Stimulated activated CD8-positive, alpha-beta memory T cell treated with anti-CD3 and anti-CD28 coated beads, Interleukin-7, amount 100 ng/mL, for 48 hours (primary cell): ENCODE measurements at places on chromosomes 16 and 17.

DNA sequence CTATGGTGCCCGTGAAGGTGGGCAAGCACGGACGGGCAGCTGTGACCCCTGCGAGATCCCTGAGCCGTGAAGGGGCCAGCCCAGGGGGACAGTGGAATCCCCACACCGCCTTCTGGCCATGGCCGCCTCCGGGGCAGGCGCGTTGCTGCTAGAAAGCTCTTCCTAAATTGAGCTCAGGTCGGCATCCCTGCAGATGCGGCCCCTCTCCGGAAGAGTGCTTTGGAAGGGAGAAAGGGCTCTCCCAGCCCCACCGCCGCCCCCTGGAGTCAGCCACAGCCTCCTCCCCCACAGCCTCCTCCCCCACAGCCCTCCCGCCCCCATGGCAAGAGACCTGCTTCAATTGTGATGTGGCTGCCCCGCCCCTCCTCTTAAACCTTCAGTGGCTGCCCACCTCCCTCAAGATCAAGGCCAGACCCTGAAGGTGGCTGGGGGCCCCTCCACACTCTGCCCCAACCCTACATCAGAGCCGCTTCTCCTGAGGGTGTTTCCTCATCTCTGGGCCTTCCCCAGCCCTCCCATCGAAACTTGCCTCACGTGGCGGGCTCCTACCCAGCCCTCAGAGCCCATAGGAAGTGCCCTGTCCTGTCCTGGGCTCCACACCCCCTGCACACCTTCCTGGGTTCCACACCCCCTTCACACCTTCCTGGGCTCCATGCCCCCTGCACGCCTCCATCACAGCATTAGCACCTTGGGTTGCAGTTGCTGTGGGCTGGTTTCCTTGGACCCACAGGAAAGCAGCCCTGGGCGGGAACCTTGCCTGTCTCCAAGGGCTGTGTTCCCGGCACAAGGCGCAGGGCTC, 5.5 kb upstream of the CBFA2T3 start:
- no peak for DNase-seq

- DNase-seq = no peak
Observed at GRCh38 chr17:61409301-61410112, 9.9 kb downstream of the TBX2 start.

DNA sequence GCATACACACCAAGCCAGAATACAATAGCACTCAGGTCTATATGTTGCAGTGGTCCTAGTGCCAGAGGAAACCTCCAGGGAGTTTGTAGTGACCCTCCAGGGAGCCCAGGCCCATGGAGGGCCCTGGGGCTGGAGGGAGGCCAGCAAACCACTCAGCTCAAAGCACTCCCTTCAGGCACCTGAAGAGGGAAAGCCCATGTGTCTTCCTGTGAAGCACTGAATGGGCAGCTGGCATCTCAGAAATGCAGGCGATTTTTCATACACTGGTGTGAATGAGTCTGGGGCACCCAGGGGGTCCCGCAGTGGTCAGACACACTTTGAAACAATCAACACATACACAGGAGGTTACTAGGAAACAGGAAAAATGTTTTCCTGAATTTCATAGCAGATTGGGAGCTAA, 12.8 kb downstream of the TBC1D26 start:
- DNase-seq = no peak

GRCh38 chr16:79623062-79623461, 22.5 kb upstream of the MAF start:
- no peak for DNase-seq

DNA sequence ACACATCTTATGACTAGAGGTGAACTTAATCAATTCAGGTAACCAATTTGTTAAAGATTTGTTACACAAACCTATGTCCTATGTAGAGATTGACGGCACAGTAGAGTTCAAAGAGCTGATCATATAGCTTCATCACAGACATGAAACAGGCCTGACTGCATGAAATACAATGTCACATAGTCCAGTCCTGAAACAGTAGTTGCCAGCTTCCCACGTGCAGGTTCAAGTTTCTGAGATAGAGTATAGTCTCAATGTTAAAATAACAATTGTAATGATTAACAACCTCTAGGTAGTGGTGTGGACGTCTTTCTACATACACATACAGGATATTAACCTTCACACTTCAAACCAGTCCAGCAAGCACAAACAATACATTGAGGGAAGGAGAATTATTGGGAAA, 640.7 kb upstream of the SOX9 start:
- no peak for DNase-seq

DNA sequence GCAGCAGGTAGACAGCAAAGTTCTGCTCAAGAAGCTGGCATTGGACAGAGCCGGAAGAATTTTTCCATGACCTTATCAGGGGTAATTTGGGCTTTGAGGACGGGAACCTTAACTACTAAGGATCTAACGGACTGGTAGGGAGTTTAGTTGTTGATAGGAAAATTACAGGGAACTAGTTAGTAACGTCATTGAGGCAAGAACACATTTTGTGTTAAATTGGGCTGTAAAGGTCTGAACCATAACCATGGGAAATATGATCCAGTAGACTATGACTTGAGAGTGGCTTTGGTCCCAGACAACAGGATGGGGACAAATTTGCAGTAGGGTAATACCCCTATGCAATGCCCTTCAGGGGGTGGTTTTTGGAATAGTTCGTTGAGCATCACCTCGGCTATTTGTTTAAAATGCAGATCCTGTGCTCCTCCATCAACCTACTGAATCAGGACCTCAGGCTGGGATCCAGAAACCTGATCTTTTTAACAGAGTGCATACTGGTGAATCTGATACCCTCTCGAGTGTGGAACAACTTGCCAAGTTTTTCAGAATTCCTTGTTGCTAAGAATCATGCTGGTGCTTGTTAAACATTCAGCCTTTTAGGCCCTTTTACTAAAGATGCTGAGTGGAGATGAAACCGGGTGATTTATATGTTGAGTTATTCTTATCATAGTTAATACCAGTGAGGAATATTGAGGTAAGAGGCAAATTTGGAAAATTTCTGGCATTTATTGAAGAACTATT, 255.1 kb downstream of the MAP2K6 start:
- DNase-seq = no peak

DNA sequence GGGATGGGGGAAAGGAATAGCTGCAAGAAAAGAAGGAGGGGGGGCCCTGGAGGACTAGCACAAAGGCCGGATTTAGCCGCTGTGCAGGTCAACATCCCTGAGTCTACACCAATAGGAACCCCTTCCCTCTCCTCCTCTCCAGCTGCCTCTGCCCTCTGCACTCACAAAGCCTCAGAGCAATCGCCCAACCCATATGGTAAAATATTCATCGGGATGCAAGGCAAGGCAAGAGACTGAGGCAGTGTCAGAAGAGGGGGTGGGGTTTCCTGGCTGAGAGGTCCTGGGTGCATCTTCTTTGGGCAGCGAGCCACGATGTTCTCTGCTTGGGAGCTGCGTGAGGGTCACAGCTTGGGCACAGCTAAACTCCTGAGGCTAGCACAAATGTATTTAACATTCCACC, 115.5 kb upstream of the NLRP1 start:
- DNase-seq = no peak

DNA sequence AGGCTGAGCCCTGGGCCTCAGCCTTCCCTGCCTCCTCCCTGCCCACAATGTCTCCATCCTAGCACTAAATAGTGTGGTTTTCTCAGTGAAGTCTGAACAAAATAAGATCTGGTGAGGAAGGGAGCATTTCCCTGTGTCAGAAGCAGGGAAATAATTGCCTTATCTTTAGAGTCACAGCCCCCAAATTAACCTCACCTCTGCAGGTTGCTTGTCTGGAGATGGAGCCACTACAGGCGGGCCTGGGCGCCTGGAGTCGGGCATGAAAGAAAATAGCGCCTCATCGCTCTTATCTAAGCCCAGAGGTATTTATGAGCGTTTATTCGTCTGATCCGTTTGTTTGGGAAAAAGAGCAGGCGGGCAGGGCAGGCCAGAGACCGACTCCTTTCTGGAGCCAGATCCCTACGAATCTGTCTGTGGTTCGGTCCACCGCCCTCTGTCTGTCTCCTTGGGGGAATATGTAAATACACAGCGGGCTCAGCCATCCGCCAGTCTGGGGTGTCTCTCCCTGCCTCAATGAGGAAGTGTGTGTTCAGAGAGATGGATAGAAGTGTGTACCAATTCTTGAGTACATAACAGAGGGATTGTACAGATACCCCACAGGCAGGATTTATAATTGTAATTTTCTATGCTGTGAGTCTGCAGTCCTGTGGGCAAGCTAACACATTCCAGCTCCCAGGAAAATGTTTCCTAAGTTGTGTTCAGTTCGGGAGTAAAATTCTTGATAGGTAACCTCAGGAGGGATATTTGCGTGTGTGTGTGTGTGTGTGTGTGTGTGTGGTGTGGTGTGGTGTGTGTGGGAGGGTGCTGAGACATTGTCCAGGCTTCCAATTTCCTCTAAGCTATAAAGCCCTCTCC, 4.3 kb downstream of the HOXB6 start:
- DNase-seq = no peak

DNA sequence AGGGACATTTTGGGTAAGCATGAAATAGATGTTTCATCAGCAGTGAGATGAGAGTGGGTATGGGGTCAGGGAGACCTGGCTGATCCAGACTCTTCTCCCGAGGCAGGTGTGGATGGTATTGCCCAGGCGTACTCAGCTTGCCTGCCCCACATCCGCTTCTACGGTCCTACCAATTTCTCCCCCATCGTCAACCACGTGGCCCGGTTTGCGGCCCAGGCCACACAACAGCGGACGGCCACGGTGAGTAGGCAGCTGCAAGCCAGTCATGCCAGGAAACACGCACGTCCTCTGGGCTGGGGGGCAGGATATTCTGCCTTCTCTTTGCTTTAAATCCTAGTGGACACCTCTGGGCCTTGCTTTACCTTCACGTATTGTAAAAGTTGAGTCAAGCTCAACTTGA, 44.7 kb downstream of the CPNE2 start:
- no peak for DNase-seq

GRCh38 chr17:19298569-19299213, 61.5 kb downstream of the EPN2 start:
- no peak for DNase-seq

DNA sequence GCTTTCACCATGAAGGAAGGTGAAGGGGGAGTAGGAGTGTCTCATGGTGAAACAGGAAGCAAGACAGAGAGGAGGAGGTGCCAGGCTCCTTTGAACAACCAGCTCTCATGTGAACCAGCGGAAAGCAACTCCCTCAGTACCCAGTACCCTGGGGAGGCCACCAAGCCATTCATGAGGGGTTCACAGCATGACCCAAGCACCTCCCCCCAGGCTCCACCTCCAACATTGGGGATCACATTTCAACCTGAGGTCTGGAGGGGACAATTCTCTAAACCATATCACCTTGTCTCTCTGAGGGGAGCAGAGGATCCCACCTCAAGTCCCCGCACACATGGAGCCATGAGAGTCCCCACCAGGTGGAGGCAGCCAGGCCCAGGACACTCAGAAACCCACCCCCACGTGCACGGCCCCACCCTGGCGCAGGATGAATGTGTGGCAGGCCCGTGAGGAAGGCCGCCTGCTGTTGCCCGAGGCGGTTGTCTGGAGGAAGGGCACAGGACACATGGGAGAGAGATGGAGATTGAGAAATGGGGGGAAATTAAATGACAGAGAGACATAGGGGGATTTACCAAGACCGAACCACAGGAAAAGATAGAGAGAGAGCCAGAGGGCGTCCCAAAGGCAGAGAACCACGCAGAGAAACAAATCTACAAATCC, 85.9 kb downstream of the TMEM132E start:
- no peak for DNase-seq

GRCh38 chr17:80082403-80083135, 18.8 kb upstream of the GAA start:
- DNase-seq = peak; percentile 21

DNA sequence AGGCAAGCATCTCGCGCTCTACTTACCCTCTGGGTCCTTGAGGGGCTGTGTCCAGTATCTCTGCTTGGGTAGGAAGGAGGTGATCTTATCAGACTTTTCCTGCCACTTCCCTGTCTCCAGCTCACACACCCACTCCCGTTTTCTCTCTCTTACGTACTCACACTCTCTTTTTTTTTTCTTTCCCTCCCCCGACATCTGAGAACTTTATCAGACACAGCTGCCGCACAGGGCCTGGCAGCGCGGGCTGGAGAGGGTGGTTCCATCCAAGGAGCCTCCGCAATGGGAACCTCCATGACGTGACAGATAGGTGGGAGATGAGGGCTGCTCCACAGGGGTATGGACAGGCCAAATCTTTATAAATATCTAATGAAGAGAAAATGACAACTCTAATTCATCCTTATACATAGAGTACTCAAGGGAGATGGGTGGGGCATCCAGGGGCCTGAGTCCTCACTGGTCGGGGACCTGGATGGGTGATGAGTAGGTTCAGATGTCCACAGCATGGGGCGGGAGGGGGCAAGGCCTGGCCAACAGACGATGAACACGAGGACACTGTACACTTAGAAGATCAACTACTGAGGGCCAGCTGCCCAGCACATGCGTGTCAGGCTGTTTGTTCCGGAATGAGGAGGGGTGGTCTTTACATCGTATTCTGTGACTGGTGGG, 23.3 kb downstream of the MINK1 start:
- no peak for DNase-seq

DNA sequence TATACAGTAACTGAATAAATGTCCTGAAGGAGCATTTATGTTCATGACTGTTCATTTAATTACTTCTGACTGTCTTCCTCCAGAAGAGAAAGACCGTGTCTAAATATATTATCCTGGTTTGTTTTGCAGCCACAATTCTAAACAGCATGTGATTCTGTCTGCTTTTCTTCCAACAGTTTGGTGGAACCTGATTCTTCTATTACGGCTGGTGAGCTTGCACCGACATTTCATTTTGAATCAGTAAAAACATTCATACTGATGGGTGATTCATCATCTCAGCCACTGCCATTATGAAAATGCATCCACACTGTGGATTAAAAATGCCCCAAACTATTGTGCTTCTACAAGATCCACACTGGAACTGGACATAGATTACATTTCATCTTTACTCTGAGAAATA, 16.9 kb downstream of the KNOP1 start:
- DNase-seq = no peak

GRCh38 chr16:5735444-5735843, 637.8 kb upstream of the EEF2KMT start:
- DNase-seq = no peak

- DNase-seq = no peak
Observed at GRCh38 chr17:79246225-79247190, 171.9 kb downstream of the ENGASE start.

GRCh38 chr16:23195366-23195978, 12.9 kb downstream of the SCNN1G start:
- no peak for DNase-seq

DNA sequence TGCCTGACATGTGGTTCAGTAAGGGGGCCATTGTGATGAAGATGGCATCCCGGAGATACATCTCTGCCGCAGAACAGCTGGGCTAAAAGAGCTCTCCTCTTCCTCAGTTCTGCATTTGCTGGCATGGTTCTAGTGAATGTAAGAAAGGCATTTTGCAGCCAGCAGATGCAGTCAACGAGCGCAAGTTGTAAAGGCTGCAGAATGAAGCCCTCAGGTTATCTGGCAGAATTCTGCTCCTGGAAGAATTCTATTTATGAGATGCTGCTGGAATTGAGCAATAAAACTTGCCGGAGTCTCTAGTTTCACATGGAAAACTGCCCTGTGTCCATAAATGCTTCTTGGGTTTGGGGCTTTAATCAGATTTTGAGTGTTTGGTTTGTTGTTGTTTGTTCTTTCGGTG, 176.8 kb upstream of the HSBP1 start:
- DNase-seq = no peak

GRCh38 chr16:46789499-46790414, 41.2 kb downstream of the C16orf87 start:
- peak; percentile 65 for DNase-seq

GRCh38 chr16:117379-118365, 20.8 kb downstream of the NPRL3 start:
- DNase-seq = peak; percentile 51

GRCh38 chr16:12458591-12459358, 344.9 kb downstream of the CPPED1 start:
- no peak for DNase-seq

GRCh38 chr16:28569021-28569420, 15.3 kb downstream of the SGF29 start:
- DNase-seq = no peak
